ENCODE measurements at places on chromosomes 2 and 18.

- no peak for DNase-seq
Observed at GRCh38 chr2:101883860-101884259, 107.9 kb upstream of the IL1R2 start.

DNA sequence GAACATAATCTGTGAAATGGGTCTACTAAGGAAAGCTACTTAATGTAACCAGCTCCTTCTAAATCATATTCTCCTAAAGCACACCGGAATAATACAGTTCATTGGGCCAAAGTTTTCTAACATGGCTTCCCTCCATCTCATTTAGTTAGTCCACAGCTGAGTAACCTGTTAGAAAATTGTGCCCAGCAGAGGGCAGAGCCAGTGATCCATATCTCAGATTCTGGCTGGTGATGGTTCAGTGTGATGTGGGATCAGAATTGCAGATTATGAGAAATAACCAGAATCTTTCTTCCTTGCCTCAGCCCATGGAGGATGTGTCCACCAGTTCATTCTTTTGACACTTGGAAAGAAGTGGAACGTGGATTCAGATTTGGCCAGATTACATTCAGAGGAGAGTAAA lies 9.4 kb upstream of the CTLA4 start:
- no peak for DNase-seq

GRCh38 chr2:234099266-234099665 lies 48.8 kb downstream of the SPP2 start:
- no peak for DNase-seq

- DNase-seq: no peak
Observed at GRCh38 chr2:177584030-177584692, 191.6 kb downstream of the AGPS start.

DNA sequence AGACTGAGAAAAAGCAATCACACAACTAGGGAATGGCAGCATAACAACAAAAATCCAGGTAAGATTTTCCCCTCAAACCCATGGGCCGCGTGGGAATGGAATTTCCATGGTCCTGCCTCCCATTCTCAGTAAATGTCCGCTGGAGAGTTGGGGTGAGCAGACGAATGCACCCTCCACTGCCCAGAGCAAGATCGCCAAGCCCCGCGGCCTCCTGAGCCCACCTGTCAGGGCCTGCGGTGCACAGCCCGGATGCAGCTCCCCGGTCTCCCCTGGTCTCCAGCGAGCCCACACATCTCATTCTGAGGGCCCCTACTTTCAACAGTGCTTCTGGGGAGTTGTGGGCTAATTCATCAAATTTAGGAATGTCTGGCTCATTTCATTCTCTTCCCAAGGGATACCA lies 327.4 kb upstream of the HS6ST1 start:
- no peak for DNase-seq

DNA sequence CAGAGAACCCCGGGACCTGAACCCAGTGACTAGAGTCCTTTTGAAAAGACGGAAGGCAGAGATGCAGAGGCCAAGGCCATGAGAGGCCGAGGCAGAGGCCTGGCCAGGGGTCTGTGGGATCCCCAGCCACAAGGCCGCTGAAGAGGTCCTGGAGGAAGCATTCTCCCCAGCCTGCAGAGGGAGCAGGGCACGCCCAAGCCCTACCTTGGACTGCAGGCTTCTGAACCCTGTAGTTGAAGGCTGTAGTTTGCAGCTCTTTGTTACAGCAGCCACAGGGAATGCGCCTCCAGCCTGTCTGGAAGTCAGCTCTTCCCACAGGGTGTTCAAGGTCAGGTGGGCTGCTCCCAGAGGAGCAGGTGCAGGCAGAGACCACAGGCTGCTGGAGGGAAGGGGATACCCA lies 22.1 kb upstream of the PXDN start:
- no peak for DNase-seq
